ENCODE measurements at places on chromosomes 11 and 22. TPM values are rescaled to one million over a fixed set of nuclear protein-coding genes. Genes with fewer than 3 reads are reported as not detected.

TMEM191B gene
- not detected for polyA plus RNA-seq

GPHA2 gene
- not detected for polyA plus RNA-seq

ARHGAP8 gene
- polyA plus RNA-seq, result not detected

GLB1L3 gene
- 0.59 TPM for polyA plus RNA-seq

ASCL2 gene
- not detected for polyA plus RNA-seq

PHLDA2 gene
- polyA plus RNA-seq, result 1.4 TPM

FXYD6 gene
- polyA plus RNA-seq, result 4.9 TPM

KLHL35 gene
- polyA plus RNA-seq, result 0.74 TPM

PKNOX2 gene
- 2.1 TPM for polyA plus RNA-seq

OR51E2 gene
- not detected for polyA plus RNA-seq

FLRT1 gene
- polyA plus RNA-seq, result not detected

PRODH gene
- polyA plus RNA-seq, result not detected

C1QTNF4 gene
- polyA plus RNA-seq, result 0.24 TPM

NCAM1 gene
- polyA plus RNA-seq, result 334 TPM

ELFN2 gene
- polyA plus RNA-seq, result 0.19 TPM

SPA17 gene
- 68.9 TPM for polyA plus RNA-seq

TMEM25 gene
- polyA plus RNA-seq, result 41.0 TPM

MYEOV gene
- not detected for polyA plus RNA-seq

SH3BP1 gene
- 0.77 TPM for polyA plus RNA-seq

SLC17A6 gene
- not detected for polyA plus RNA-seq

GAL3ST1 gene
- polyA plus RNA-seq, result 0.15 TPM

BTG4 gene
- not detected for polyA plus RNA-seq

HSCB gene
- polyA plus RNA-seq, result 12.8 TPM
